ENCODE measurements at places on chromosomes 7 and 10.

DNA sequence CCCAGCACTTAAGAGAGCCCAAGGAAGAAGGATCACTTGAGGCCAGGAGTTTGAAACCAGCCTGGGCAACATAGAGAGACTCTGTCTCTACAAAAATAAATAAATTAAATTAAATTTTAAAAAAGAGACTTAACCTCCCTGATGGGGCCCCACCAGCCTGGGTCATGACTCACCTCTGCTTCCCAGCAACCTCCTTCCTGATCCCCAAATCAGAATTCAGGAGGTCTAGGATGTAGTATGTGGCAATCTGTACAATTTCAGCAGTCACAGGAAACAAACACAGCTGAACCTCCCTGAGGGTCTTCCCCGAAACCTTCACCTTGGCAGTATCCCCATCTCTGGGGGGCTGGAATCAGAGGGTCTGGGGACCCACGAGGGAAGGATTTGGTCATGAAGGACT lies 9.7 kb upstream of the PPP1R35 start:
- no peak for DNase-seq

DNA sequence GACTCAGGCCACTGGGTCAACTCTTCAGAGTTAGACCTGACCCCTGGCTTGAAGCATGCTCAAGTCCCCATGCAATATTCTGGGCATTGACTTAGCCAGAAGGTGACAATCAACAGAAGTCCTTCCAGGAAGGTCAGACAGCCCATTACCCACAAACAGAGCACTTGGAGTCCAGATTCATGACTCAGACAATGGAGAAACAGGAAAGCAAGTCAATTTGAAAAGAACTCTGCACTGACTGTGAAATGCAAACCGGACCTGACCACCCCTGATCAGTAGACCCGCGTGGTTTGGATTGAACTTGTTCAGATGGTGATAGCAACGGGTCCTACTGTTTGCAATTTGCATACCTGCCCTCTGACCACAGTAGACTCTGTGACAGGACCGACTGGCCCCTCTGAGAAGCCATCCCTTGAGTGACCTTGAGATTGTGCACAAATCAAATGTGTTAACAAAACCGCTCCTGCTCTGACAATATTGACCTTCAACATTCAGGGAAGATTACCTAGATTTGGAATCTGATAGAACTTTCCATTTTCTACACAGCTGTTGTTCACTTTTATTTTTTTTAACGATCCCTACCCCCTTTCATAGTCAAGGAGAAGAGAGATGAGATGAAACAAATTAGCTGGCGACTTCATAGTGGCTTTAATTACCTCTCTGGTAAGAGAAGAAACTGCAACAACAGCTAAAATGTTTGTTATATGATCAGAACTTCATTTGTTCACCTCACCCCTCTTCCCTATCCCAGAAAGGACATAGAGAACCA lies 138.7 kb downstream of the NRP1 start:
- DNase-seq = no peak

DNA sequence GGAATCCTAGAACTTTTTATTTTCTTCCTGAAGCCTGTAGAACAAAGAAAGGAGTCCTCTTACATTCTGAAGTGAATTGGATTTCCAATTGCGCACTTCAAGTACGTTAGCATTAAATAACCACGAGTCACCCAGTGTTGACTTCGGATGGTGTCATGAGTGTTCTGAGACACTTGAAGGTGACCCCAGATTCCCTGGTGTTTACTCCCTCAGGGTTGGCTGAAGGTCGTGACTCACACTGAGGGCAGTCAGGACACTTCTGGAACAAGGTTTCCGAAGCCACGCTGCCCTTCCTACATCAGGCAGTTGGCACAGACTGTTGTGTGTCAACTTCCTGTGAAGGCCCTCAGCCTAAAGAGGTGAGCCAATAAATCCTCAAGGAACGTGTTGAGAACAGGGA lies 186.6 kb upstream of the CELF2 start:
- DNase-seq = peak; percentile 42

GRCh38 chr7:51021906-51022570 lies 239.3 kb upstream of the GRB10 start:
- no peak for DNase-seq

DNA sequence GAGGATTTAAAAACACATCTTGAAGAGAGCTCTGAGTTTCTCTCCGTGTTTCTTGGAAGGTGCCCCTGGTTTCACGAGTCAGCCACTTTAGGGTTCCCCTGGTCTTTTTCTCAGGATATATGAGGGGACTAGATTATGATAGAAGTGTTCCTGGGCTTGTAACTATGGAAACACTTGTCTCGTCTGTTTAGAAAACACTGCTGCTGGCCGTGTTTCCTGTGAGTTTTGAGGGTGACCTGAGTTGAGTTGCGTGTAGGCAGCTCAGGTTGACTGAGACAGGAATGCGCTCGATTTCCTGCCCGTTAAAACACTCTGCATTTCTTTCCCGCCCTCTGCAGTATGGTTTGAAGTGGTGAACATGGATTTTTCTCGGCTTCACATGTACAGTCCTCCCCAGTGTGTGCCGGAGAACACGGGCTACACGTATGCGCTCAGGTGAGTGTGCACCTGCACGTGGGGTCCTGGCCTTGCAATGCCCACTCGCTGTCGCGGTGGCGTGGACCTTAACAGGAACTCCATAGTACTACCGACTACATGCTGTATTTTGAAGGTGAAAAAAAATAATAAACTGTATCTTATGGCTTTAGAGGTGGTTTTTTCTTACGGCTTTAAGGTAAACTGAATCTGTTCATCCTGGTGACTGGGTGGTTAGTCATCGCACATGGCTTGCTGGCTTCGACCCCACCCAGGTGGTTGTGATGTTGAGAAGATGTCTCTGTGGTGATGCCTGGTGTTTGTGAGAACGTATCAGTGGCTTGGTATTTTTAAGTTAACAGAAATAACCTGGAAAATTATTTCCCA lies at the start of gene SUN1:
Gene SUN1 (plus strand): TSS at position 310 of the 801 bp plus-strand sequence. CDS start 49 bp downstream, at position 359.
- DNase-seq = no peak

DNA sequence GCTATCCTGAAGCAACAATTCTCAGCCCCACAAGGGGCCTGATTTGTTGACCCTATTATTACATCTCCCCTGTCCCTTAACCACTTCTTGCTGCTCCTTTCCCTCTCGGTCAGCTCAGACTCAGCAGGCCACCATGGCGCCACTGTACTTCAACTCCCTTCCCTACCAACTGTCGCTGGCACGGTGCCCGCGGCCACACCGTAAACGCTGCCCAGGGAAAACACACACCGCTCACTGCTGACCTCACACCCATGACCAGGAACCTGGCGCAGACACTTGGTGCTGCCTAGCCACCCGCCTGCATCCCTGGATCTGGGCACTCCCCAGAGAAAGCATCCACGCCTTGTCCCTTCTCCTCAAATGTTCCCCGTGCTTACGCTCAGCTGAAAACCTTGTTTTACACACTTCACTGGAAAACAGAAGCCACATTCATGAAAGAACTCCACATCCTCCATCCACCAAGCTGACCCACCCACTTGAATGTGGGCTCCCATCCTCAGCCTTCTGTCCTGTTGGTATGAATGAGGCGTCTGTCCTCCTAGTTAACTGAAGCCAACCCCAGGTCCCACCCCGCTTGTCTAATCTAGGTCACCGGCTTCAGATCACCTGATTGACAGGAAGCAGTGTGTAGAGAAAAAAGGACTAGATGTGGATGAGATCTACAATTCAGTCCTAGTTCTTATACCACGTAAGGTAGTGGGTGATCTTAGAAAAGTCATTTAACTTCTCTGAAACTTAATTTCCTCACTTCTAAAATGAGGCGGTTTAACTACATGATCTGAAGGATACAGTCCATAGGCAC lies 28.5 kb upstream of the CRYGN start:
- DNase-seq = no peak

DNA sequence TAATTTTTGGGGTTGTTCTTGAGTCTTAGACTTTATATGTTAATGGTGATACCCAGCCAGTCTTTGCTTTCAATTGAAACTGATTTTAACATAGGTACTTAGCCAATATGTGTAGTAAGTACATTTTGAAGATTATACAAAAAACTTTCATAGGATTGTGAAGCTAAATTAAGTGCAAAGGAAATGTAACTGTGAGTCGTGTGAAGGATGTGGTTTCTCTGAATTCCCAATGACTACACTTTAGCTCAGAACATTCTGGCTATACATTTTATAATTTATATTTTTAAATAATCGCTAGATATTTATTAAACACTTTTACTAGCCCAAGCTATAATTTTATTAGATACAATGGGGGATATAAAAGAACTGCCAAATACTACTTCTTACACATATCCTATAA lies 359.3 kb downstream of the PCLO start:
- no peak for DNase-seq

- DNase-seq = peak; percentile 49
These were observed 43.5 kb downstream of the PRKG1 start for GRCh38 chr10:51117794-51118193.

- DNase-seq = no peak
These were observed 28.8 kb upstream of the GOT1 start for GRCh38 chr10:99459217-99459616.

- no peak for DNase-seq
These were observed 26.7 kb upstream of the SLF2 start for GRCh38 chr10:100886091-100886490.

DNA sequence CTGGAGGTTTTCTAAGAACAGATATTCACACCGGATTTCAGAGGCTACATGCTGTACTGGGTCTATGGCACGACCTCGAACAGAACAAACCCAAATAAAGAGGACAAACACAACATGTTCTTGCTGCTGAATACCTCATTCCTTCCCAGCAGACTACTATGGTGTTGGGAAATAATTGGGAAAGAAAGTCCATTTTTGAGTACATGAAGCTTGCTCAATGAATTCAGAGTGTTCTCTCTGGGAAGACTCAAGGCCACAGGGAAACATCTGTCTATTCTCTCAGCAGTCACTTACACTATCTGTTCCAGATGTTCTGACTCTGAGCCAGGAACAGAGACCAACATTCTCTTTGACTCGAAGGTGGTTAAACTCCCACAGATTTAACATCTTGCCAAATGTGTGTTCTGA lies 30.9 kb downstream of the LAMB1 start:
- no peak for DNase-seq

- DNase-seq = no peak
These were observed 144.1 kb downstream of the NOC3L start for GRCh38 chr10:94218493-94219183.

GRCh38 chr10:13528875-13529713 lies at the start of gene BEND7:
BEND7 (minus strand) TSS chr10:13529014; CDS start chr10:13528533, 481 bp downstream.
- no peak for DNase-seq

DNA sequence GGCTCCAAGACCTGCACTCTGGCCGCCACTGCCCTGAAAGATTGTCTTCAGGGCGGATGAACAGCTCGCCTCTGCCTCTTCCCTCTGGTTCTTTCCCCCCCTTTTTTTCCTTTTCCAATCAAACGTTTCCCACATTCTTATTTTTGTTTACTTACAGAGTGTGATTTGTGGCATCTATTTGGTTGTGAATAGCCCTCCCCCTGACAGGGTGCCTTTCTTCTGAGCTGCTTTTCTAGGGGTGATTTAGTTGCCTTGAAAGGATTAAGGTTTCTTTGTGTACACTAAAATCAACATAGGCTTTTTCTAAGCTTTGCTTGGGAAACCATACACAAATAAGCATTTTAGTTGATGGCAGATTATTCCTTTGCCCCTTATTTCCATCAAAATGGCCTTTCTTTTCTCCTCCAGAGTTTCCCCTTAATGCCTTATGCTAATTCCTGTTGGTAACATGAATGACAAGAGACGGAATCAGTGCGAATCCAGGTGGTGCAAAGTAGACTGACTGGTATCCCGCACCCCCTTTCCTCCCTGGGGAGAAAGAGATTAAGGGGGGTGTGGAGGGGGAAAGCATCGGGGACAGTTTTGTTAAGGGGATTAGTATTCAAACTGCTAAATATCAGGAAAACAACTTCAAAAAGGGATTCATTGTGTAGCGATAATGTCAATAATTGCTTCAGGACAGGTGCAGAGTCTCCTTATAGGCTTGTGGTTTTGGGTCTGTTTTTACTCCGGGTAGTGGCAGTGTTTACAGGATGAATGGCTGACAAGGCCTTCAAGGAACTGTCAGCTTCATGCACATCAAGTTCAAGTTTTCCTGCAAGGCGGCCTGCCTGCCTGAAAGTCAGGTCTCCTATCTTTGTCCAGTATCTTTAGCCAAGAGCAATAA lies 431.6 kb upstream of the GALNT17 start:
- DNase-seq = no peak

- no peak for DNase-seq
These were observed 174.3 kb downstream of the SNX10 start for GRCh38 chr7:26466007-26466406.

DNA sequence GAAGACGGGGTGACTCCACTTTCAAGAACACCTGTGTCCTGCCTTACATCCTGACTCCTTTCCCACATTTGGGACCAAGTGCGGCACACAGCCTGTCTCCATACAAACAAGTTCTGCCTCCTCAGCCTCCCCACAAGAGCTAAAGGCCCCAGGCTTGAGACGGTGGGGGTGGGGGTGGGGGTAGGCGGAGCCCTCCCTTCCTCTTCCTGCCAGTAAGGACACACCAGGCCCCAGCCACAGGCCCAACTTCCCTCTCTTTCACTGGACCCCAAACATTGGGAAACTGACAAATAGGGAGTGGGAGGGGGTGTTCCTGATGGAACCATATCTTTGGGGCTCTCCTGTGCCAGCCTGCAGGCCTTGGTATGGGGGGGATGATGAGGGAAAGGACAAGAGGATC lies 4.6 kb downstream of the CDK5 start:
- DNase-seq = no peak

- DNase-seq = no peak
These were observed 68.8 kb upstream of the MTPN start for GRCh38 chr7:136045992-136046391.

- no peak for DNase-seq
These were observed 1.1 kb downstream of the EPHB6 start for GRCh38 chr7:142855756-142856564.

DNA sequence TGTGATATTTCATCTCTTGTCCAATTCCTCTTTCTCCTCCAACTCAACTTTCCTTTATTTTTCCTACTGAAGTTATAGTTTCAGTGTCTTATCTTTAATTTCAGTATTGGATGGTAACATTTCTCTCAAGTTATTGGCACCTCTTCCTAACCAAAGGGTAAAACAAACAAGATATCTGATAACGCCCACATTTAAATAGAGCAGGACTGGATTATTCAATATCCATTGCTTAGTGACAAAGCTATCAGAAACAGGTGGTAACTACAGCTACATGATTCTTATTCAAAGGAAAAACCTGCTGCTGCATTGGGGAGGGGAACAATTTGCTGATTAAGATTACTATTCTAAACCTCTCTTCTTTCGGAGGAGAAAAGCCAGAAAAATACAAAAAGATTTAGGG lies 87.8 kb downstream of the TAF3 start:
- DNase-seq = no peak

DNA sequence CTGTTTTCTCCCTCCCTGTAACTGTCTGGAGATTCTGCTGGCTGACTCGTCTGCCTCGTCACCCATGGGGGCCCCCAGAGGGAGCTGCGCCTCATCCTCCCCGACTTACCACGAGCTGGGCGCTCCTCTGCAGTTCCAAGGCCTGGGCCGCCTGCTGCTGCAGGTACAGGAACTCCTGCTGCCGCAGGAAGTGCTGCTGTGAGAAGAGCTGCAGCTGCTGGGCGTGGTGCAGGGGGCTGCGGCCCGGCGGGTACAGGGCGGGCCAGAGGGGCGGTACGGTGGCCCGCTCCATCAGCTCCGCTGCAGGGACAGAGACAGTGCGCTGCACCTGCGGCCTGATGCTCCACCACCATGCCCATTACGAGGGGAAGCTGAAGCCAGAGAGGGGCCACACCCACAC lies 47.7 kb downstream of the TNRC18 start:
- no peak for DNase-seq
